ENCODE measurements at places on chromosomes 5 and 9. TPM values are rescaled to one million over a fixed set of nuclear protein-coding genes. Genes with fewer than 3 reads are reported as not detected.
A peak's percentile ranks its signal among the peaks of the same experiment; 100 is the strongest.

DNA sequence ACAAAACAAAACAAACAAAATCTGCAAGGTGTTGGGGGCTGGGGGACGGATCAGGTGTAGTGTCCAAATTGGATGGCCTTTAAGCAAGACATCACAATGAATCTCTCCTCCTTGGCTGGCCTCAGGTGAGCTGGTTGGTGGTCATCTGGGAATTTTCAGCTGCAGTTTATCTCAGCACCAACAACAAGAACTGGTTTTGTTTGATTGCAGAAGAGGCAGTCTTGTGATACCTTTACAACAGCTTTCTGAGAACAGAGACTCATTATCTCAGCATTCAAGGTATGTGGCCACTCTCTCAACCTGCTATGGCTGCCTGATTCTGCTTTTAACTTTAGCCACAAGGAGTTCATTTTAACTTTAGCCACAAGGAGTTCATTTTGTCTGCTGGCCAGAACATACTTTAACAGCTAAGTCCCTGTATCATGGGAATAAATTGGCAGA, 1543.4 kb downstream of the EFNA5 start:
- no peak for ATAC-seq

GRCh38 chr9:91949392-91949945, 559 bp downstream of the ROR2 start:
- peak; percentile 24 for ATAC-seq

DNA sequence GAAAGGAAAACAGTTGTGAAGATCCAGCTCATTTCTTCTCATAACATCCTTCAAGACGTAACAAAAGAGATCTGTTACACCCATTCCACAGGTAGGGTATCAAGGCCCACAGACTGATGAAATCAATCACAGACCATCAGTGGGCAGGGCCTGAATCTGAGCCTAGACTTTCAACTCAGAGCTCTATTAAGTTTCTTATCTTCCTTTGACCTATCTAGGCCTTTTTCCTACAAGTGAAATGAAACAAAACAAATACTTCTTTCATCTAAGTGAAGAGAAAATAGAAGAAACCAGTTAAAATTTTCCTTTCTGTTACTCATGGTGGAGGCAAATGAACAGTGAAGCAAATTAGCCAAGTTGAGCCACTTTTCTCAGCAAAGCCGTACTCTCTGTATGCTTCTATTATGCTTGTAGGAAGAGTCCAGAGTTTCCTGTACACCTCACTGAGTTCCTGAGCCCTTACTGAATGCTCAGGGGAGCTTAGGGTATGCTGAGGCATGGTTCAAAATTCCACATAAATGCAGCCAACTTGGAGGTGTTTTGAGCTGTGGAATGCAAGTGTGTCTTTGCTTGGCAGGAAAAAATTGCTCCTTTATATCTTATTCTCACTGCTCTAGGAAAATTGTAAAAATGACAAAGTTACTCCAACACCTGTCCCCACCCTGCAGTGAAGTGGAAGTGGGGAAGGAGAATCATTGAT, 91.9 kb downstream of the FEM1C start:
- no peak for ATAC-seq

DNA sequence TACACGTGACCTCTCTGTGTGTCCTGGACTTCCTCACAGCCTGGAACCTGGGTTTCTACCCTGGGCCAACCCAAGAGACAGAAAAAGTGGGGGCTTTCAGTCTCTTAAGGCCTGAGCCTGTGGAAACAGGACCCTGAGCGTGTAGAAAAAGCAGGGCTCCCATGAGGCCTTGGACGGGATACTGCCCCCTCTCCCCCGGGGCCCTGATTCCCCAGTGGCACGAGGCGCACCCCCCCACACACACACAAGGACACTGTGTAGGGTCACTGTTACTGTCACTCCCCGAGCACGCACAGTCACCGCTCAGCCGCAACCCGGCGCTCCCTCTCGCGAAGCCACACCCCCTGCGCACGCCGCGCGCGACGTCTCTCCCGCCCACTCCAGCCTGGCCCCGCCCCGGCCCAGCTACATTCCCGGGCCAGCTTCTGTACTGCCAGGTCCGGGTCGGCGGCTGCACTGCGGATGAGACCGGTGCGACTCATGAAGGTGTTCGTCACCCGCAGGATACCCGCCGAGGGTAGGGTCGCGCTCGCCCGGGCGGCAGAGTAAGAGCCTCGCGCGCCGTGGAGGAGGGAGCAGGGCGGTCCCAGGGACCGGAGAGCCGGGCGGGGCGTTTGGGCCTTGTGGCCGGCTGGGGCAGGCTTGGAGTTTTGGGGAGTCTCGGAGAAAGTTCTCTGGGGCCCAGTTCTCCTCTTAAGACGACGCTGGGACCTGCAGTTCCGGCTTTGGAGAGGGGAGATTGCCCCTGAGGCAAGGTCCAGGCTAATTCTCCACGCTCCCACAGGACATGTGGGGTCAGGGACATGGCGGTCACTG, at the start of gene GRHPR:
TSS of gene GRHPR (plus strand) at position 408 of the 816 bp plus-strand sequence. CDS start at position 463, 55 bp downstream.
- ATAC-seq: peak; percentile 99

The ARL10 gene
- 17.3 TPM for total RNA-seq

DNA sequence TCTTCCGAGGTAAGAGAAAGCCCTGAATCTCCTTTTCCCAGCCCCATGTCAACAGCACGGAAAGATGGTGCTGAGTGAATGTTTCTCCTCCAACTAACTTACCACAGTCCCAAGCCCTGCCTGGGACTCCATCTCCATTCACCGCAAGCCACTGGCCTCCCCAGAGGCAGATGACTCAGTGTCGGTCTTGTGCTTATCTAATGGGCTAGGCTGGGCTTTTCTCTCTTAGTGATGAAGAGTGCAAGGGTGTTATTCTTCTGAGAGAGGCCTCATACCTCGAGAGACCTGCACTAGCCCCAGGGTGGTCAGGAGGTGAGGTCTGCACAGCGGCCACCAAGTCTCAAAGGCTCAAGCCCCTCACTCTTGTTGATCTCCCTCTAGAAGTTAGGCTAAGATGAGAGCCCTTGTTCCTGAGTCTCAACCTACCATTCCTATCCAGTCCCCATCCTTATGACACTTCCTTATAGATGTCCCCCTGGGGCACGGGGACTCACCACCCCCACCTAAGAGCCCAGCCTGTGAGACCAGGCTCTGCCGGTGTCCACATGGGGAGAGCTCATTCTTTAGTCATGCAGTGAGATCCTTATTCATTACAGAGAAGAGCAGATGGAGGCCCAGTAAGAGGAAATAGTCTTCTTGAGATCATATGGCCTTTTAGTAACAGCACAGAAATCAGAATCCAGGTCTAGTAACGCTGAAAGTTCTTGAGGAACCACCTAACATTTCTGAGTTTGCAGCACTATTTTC, 127.0 kb downstream of the SAXO1 start:
- ATAC-seq: no peak

Measured in activated T-helper 17 cell treated with anti-CD3 and anti-CD28 coated beads, Interleukin-2, amount 50 U/mL, for 72 hours (primary cell).